HepG2 (cell line): ENCODE measurements at places on chromosomes 12 and 14. TPM values are rescaled to one million over a fixed set of nuclear protein-coding genes. Genes with fewer than 3 reads are reported as not detected.
A peak's percentile ranks its signal among the peaks of the same experiment; 100 is the strongest.

- no peaks in the 10 kb centered on the region for H3K27me3 ChIP-seq
- DNase-seq = no peak
- peaks cover 47% of the 10 kb centered on the region for H3K4me1 ChIP-seq
- peak overlapping the region; percentile 22 for H3K27ac ChIP-seq
Observed at GRCh38 chr12:12440784-12441428, 84.0 kb downstream of the BORCS5 start.

TTC9 gene
- total RNA-seq = 0.13 and 0.14 TPM in 2 replicates

TTC7B gene
- 1.3 and 2.4 TPM in 2 replicates for total RNA-seq

- H3K4me1 ChIP-seq = no peaks in the 10 kb centered on the region
- no peak overlapping the region for H3K4me3 ChIP-seq
Observed at GRCh38 chr12:110379631-110380030, 23.9 kb downstream of the ANAPC7 start.

- no peak overlapping the region for H3K27ac ChIP-seq
- no peak overlapping the region for H3K4me3 ChIP-seq
- H3K27me3 ChIP-seq = no peaks in the 10 kb centered on the region
- H3K36me3 ChIP-seq = no peaks in the 10 kb centered on the region
- H3K4me1 ChIP-seq = no peaks in the 10 kb centered on the region
- no peak for DNase-seq
Observed at GRCh38 chr14:50808053-50808452, 22.9 kb downstream of the NIN start.

CIDEB gene
- 22.4 and 35.8 TPM in 2 replicates for total RNA-seq

GRCh38 chr14:92575061-92575747 lies 61.6 kb downstream of the RIN3 start:
- H3K27me3 ChIP-seq = no peaks in the 10 kb centered on the region
- no peak overlapping the region for H3K27ac ChIP-seq
- peaks cover 7% of the 10 kb centered on the region; the same call in 1 of the 2 replicates for H3K36me3 ChIP-seq
- no peak for DNase-seq
- peaks cover 14% of the 10 kb centered on the region for H3K4me1 ChIP-seq

OVCH1 gene
- total RNA-seq = not detected in 2 replicates

PRICKLE1 gene
- not detected in 2 replicates for total RNA-seq

GRCh38 chr12:97203408-97203807 lies 259.2 kb upstream of the RMST start:
- no peak overlapping the region for H3K27ac ChIP-seq
- no peak for DNase-seq
- H3K36me3 ChIP-seq = no peaks in the 10 kb centered on the region
- no peak overlapping the region for H3K4me3 ChIP-seq

- peaks cover 8% of the 10 kb centered on the region; the same call in 2 of the 3 replicates for H3K27me3 ChIP-seq
- no peak overlapping the region for H3K4me3 ChIP-seq
- H3K36me3 ChIP-seq = no peaks in the 10 kb centered on the region
Observed at GRCh38 chr14:96065661-96066459, 26.7 kb downstream of the C14orf132 start.

- H3K27ac ChIP-seq = no peak overlapping the region
- no peaks in the 10 kb centered on the region for H3K36me3 ChIP-seq
- DNase-seq = no peak
- H3K4me3 ChIP-seq = no peak overlapping the region
- no peaks in the 10 kb centered on the region for H3K4me1 ChIP-seq
Observed at GRCh38 chr12:40560848-40561247, 131.4 kb upstream of the CNTN1 start.

ATP6V1D gene
- total RNA-seq = 53.9 and 70.9 TPM in 2 replicates

DNA sequence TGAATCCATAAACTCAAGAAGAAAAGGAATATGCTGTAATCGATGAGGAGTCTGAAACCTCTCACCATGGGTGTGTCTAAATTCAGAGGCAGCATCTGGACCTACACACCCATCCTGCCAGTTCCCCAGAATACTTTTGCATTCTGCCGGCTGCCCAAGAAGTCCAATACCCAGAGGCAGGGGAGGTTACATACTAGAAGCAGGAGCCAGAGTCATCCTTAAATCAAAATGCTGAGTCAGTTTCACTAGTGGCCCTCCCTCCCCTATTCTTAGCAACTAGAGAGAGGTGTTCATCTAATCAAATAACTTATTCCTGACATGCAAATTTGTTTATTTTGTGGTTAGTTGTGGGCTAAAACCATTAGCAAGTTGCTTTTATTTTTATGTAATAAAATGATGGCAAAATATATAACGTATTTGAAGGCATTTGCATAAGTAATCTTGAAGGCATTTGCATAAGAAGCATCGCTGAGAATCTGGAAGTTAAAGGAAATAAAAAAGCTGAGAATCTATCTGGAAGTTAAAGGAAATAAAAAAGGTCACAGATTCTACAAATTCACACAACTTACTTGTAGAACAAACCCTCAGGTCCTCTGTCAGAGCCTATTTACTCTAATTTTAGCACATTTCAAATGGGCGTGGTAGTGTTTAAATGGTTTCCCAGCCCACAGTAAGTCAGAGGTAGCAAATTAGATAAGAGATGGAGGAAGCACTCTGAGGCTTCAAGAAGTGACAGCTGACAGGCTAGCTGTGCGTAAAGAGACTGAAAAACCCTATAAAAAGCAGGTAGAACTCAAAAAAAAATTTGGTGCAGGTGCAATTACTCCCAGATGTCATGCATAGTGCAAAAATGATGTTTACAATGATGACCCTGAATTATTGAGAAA lies 7.8 kb downstream of the BHLHE41 start:
- H3K4me3 ChIP-seq = no peak overlapping the region
- H3K4me1 ChIP-seq = peaks cover 18% of the 10 kb centered on the region
- no peak for DNase-seq
- H3K36me3 ChIP-seq = no peaks in the 10 kb centered on the region

GRCh38 chr14:63039866-63040265 lies 5.4 kb downstream of the KCNH5 start:
- peak; percentile 31 for DNase-seq
- no peak overlapping the region for H3K27ac ChIP-seq
- peaks cover 7% of the 10 kb centered on the region; the same call in 1 of the 3 replicates for H3K27me3 ChIP-seq
- no peak overlapping the region for H3K4me3 ChIP-seq
- no peaks in the 10 kb centered on the region for H3K4me1 ChIP-seq
- no peaks in the 10 kb centered on the region for H3K36me3 ChIP-seq

DNA sequence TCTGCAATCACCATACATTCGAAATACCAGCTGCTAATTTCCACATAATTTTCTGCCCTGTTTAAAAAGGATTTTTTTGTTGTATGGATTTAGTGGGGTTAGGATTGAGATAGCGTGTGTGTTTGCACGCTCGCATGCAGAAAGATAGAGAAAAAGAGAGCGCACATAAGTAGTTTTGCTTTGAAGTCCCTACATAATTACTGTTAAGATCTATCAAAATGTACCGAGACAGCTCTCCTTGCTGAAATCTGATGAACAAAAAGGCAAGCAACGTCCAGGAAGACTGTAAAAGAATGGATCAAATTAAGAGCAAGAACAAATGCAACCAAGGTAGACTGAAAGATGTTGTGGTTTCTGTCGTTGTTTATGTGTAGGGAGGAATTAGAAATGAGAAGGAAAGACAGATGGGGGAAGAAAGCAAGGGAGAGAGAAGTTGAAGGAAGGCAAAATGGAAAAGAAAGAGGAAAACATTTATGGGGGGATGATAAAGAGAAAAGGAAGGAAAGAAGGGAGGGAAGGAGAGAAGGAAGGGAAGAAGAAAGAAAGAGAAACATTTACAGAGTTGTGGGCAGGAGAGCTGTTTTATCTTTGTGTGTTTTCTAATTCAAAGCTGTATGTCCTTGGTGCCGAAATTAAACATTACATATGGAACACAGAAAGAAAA lies 522.3 kb downstream of the MED13L start:
- H3K27me3 ChIP-seq = peaks cover 16% of the 10 kb centered on the region; the same call in 2 of the 3 replicates
- DNase-seq = no peak
- H3K36me3 ChIP-seq = no peaks in the 10 kb centered on the region
- H3K4me1 ChIP-seq = peaks cover 8% of the 10 kb centered on the region; the same call in 1 of the 2 replicates
- H3K27ac ChIP-seq = no peak overlapping the region

CHD8 gene
- total RNA-seq = 79.6 and 92.9 TPM in 2 replicates

GRCh38 chr12:128949086-128949485 lies 95.8 kb downstream of the GLT1D1 start:
- no peak for DNase-seq
- no peak overlapping the region for H3K4me3 ChIP-seq
- H3K27me3 ChIP-seq = no peaks in the 10 kb centered on the region
- no peaks in the 10 kb centered on the region for H3K36me3 ChIP-seq
- H3K27ac ChIP-seq = no peak overlapping the region

DNA sequence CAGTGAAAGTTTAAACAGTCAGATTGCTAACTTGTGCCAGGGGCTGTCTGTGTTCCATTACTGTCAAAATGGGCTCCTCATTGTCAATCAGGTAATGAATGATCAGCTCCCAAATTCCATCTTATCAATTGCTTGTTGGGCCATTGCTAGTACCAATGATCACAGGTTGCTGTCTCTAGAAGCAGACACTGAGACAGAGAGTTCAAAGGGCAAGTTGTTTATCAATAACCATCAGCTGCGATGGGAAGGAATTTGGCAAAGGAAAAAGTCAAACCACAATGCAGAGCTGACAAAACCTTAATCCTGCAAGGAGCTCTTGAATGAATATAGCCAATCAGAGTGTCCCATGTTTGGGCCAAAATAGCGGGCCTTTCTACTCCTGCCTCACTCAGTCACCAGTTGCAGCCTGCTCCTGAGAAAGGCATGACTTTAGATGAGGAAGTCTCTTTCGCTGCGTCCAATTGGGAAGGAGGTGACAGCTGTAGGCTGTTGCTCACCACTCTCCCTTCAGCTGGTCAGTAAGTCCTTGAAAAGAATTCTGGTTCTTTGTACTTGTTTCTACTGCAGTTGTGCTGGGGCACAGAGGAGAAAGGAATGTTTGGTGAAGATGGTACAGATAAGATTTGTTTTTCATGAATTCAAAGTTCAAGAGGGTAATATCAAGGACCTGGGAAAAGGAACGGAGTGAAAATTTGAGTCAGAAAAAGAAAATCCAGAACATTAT lies 179.2 kb upstream of the PDE3A start:
- H3K27ac ChIP-seq = no peak overlapping the region
- H3K4me1 ChIP-seq = peaks cover 17% of the 10 kb centered on the region
- H3K4me3 ChIP-seq = no peak overlapping the region

DNA sequence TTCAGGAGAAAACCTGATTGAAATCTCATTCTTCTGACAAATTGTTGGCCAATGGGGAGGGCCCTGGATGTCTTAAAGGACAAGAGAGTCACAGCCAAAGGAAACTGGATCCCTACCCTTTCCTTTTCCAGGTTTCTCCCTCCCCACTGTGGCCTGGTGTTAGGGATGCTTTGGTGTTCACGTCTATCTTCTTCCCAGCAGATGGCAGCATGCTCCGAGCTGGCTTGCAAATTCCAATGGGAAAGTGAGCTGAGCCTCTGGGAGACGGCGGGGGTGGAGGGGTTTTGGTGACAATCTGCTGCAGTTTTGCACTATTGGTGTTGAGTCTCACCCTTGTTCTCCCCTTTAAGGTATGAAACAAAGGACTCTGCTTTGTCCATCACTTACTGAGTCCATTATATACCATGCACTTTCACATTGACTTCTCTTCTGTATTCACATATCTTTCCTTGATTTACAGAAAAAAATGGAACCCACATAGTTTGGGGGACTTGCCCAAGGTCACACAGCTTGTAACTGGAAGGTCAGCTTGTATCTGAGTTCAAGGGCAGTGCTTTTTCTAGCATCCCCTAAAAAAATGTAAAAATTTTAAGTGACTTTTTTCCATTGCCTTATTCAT lies 39.3 kb downstream of the CCDC177 start:
- DNase-seq = peak; percentile 37
- H3K4me3 ChIP-seq = no peak overlapping the region
- no peaks in the 10 kb centered on the region for H3K36me3 ChIP-seq
- no peak overlapping the region for H3K27ac ChIP-seq
- no peaks in the 10 kb centered on the region for H3K4me1 ChIP-seq

DNA sequence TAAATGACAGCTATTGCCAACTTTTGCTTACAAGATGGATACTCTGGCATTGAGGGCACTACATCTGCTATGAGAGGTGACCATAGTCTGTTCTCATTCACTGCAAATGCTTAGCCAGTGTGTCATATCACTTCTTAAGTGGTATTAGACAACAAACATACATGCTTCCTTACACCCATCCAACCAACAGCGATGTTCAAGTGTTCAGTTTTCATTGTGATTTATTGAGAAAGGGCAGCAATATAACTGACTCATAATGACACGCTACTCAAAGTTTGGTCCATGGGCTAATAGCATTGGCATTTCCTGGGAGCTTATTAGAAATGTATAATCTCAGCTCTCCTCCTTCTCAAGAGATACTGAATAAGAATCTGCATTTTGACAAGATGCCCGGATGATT lies 181.7 kb downstream of the NPAS3 start:
- no peak for DNase-seq
- no peak overlapping the region for H3K4me3 ChIP-seq
- no peaks in the 10 kb centered on the region for H3K4me1 ChIP-seq
- H3K36me3 ChIP-seq = no peaks in the 10 kb centered on the region

DNA sequence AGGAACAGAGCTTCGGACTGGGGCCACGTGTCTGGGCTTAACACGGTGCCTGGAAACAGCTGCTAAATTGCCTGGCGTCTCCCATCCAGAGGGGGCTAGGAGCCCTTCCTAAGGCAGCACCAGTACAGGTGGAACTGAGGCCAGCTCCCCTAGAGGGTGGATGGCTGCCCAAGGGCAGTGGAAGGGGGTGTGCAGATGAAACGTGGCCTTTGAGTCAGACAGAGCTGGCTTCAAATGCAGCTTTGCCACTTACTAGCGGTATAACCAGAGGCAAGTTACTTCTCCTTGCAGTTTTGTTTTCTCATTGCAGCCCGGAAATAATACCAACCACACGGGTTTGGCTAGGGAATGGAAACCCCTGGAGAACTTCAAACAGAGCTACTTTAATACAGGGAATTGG lies 59.3 kb upstream of the SLC24A4 start:
- H3K27me3 ChIP-seq = no peaks in the 10 kb centered on the region; the same call in 1 of the 2 replicates
- no peaks in the 10 kb centered on the region for H3K36me3 ChIP-seq
- no peaks in the 10 kb centered on the region for H3K4me1 ChIP-seq
- H3K4me3 ChIP-seq = no peak overlapping the region
- no peak overlapping the region for H3K27ac ChIP-seq

NFE2 gene
- total RNA-seq = 7.8 and 8.5 TPM in 2 replicates

SCNN1A gene
- 0.63 and 1.5 TPM in 2 replicates for total RNA-seq

DNA sequence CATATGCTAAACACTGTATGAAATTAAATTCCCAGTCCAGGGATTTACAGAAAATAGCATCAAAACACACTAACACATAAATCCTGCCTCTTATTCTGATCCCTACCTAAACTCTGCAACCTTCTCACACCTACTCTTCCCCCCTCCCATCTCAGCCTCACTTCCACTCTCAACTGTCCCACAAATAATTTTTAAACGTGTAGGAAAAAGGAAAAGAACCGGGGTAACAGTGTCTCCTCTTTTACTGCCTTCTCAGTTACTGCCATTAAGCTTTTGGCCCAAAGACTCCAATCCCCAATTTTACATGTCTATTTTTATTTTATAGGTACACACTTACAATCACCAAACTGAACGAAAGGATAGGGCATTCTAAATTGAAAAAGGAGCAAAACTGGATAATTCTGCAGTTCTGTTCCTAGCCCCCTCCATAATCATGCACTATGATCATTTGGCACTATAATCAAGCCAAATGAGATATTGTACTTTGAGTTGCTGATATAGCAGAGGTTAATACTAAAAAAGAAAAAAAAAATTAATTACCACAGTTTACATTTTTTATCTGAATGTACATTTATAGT lies 2.9 kb downstream of the DUSP16 start:
- peaks cover 56% of the 10 kb centered on the region for H3K4me1 ChIP-seq
- H3K4me3 ChIP-seq = peak overlapping the region; percentile 77
- 0 out of 3 replicates have a peak, but pooled peaks cover 3% of the 10 kb centered on the region for H3K36me3 ChIP-seq
- H3K27me3 ChIP-seq = no peaks in the 10 kb centered on the region

TCL1A gene
- not detected in 2 replicates for total RNA-seq

- no peak for DNase-seq
- H3K27me3 ChIP-seq = no peaks in the 10 kb centered on the region
- H3K4me1 ChIP-seq = peaks cover 24% of the 10 kb centered on the region
- H3K27ac ChIP-seq = no peak overlapping the region
- no peaks in the 10 kb centered on the region for H3K36me3 ChIP-seq
Observed at GRCh38 chr14:95237958-95238340, 80.6 kb upstream of the DICER1 start.
